ENCODE measurements at places on chromosomes 1 and 21. TPM values are rescaled to one million over a fixed set of nuclear protein-coding genes. Genes with fewer than 3 reads are reported as not detected.

The CYYR1 gene
- 1.5 TPM for polyA plus RNA-seq

The OR2L13 gene
- not detected for polyA plus RNA-seq

The CLDN19 gene
- polyA plus RNA-seq: 0.06 TPM

The RAB4A gene
- 27.7 TPM for polyA plus RNA-seq

The TESK2 gene
- polyA plus RNA-seq: 2.2 TPM

The PDE9A gene
- 0.22 TPM for polyA plus RNA-seq
